ENCODE measurements at places on chromosomes 12 and 14.

DNA sequence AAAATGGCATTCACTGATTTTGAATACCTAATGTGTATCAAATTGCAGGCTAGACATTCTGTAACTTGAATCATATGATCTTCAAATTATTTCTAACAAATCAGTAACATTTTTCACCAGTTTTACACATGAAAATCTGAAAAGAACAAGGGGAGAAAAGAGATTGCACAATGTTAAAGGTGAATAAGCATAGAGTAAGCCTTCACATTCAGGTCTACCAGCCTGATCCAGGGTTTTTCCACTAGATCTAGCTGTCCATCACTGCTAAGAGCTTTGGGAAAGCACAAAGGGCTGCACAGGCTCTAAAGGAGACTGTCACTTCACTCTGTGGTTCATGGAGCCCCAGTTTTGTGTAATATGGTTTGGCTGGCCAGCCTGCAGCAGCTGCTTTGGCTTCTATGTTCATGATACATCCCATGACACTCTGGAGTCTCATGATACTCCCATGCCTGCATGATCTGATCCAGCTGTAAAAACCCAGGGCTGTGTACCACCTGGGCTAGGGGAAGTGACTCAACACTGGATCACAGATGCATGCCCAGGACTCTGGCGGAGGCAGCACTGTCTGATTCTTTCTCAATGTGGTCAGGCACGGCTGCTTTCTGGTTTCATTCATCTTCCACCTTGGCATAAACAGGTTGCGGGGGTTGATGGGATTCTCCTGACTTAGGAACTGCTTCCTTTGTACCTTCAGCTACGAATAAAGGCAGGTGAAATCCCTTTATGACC, 859.7 kb downstream of the GALC start:
- DNase-seq = no peak

GRCh38 chr14:80927083-80927989, 14.2 kb downstream of the CEP128 start:
- DNase-seq = no peak

DNA sequence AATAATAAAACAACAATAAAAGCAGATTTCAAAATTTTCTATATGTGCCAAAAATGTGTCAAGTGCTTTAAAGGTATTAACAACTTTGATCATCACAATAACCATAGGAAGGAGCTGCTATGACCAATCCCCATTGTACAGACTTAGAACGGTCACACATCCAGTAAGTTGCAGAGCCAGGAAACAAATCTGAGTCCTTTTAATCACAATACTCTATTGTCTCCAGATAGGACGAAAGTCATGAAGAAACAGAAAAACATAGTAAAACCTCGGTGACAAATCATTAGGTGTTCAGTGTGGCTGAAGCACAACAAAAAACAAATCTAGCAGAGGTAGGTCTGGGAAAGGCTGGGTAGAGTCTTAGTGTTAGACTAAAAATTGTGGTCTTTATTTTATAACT, 178.8 kb downstream of the GRIP1 start:
- DNase-seq = no peak

- no peak for DNase-seq
Observed at GRCh38 chr14:30349520-30349919, 209.4 kb upstream of the G2E3 start.

DNA sequence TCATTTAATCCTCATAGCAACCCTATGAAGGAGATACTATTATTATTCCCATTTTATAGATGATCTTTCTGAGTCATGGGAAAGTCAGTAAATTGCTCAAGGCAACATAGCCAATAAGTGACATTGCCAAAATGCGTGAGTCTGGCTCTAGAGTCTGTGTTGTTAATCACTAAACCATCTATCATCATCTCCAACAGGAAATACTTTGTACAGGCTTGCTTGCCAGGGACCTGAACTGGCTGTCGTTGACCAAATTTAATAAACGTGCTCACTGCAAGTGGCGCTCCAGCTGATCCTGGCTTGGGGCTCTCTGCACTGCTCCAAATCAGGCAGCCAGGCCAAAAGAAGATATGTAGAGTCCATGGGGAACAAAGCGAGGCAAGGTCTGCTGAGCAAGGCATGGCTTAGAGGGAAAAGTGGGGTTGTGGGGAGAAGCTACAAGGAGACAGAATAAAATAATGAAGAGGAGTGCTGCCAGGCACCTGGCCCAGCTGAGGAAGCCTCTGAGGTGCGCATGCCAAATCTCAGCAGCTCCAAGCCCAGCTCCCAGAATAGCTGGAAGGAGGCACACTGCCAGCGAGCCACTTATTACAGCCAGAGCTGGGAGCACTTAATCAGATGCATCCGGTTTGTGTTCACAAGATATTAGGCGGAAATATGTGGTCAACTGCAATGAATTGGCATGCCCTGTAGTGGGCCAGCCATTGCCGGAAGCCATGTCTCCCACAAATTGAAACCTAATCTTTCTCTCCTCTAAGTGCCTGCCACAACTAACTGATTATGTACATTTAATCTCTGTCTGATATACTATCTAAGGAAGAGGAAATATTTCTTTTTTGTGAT, 43.3 kb upstream of the PTPRO start:
- peak; percentile 75 for DNase-seq

DNA sequence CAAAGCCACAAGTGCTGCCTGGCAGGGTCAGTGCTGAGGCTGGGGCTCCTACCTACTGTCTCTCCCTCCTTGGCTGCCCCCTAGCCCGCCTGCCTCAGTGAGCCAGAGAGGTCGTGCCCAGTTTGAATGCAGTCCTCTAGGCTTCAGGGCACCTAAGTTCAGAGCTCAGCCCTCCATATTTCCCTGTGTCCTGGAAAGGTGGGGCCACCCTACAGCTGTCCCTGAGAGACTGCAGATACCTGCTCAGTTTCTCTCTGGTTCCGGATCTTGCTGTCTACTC, 142.6 kb downstream of the CALM1 start:
- DNase-seq = no peak

DNA sequence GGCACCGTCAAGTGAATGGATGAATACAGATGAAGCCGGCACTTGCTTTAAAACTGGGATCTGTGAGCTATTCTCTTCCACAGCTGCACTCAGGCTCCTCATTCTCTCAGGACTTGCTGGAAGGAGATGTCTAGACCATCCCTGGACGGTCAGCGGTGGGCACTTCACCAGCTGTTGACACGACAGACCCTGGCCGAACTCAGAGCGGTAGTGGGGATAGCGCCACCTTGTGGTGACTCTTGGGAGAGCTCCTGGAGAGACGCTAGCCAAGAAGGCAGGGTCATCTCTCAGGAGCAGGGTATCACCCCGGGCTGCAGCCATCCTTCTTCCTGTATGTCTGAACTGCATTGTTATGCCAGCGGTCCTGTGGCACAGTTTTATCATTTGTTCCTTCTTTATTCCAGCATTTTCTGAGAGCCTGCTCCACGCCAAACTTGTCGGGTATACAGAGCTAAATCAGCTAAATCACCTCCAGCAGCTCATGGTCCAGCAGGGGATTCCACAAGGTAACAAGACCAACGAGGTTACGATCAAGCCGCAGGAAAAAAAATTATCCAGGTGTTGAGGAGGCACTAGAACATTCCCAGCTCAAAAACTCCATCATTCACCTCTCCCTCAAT, 10.0 kb downstream of the WNT1 start:
- DNase-seq = peak; percentile 22

DNA sequence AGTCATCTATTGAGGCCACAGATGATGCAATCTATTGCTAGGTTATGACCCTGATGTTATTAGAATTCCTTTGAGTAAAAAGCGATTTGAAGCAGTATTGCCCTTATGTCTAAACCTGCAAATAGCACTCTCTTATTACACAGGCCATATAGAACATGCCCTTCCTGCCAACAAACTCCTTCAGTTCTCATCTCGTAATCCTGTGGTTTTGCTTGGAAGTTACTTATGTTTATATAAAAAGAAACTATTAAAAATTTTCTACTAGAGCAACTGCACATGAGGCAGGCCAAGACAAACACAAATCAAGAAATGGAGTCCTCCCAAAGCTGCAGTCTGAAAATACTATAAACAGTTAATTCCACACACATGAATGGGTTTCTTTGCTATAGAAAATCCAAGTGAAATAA, 1200.2 kb downstream of the LRFN5 start:
- DNase-seq = no peak

All from NCI-H2081 (cell line).